ENCODE measurements at places on chromosomes 3 and 15.

GRCh38 chr3:60542995-60543394 lies 708.3 kb downstream of the FHIT start:
- DNase-seq = no peak

DNA sequence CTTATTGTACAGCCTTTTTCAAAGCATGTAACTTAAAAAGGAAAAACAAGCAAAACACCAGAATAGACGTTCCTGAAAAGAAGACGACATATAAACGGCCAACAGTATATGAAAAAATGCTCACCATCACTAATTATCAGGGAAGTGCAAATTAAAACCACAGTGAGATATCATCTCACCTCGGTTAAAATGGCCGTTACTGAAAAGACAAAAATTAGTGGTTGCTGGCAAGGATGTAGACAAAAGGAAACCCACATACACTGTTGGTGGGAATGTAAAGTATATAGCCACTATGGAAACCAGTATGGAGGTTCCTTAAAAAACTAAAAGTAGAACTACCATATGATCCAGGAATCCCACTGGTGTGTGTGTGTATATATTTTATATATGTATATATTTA lies 64.5 kb upstream of the MLF1 start:
- no peak for DNase-seq

- no peak for DNase-seq
These were observed 113.9 kb downstream of the TFDP2 start for GRCh38 chr3:142035308-142035922.

GRCh38 chr3:196323691-196324090 lies 5.7 kb upstream of the DYNLT2B start:
- DNase-seq = peak; percentile 42

GRCh38 chr15:59369597-59369996 lies 3.1 kb downstream of the MYO1E start:
- DNase-seq = no peak

DNA sequence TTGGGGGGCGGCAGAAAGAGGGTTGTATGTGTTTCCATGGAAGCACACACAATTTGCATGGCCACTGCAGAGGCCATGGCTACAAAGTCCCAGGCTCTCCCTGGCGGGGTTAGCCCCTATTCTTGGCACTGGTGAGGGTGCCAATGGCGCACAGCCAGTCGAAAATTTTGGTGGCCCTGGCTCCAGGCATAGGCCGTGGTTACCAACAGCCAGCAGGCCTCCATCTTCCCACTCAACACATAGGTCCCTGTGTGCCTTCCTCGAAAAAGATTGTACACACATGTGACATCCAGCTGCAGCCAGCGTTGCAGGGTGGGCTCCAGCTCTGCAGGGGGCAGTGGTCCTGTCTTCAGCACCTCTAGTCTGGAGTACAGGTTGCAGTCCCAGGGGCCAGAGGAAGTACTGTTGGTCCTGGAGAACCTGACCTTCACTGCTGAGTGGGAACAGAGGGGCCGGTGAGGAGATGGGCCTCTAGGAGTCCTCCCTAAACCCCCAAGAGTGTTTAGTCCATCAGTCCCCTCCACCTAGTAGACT lies 7.1 kb downstream of the P4HTM start:
- DNase-seq = no peak

- DNase-seq = no peak
These were observed 699.8 kb upstream of the GBE1 start for GRCh38 chr3:82461049-82461889.

DNA sequence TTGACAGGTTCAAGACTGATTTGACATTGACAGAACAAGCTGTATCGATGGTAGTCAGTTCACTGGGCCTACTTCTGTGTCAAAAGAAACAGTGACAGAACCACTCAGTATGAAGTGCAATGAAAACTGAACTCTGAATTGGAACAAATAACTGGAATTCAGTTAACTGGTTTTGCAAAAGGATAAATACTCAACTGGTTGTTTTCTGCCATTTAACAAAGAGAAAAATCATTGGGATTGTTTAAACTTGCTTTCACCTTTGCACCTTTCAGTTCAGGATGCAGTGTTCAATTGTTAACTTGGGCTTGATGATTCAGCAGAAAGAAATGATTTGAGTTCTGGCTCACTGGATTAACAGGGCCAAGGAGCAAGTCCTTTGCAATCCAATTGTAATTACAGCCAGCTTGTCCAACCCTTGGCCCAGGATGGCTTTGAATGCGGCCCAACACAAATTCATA lies 4.9 kb downstream of the BTD start:
- no peak for DNase-seq

GRCh38 chr15:91357486-91357885 lies 257.4 kb downstream of the SV2B start:
- DNase-seq = no peak

- no peak for DNase-seq
These were observed 3.5 kb downstream of the SIDT1 start for GRCh38 chr3:113535898-113536297.

GRCh38 chr3:139532976-139533375 lies 6.6 kb downstream of the RBP1 start:
- no peak for DNase-seq

DNA sequence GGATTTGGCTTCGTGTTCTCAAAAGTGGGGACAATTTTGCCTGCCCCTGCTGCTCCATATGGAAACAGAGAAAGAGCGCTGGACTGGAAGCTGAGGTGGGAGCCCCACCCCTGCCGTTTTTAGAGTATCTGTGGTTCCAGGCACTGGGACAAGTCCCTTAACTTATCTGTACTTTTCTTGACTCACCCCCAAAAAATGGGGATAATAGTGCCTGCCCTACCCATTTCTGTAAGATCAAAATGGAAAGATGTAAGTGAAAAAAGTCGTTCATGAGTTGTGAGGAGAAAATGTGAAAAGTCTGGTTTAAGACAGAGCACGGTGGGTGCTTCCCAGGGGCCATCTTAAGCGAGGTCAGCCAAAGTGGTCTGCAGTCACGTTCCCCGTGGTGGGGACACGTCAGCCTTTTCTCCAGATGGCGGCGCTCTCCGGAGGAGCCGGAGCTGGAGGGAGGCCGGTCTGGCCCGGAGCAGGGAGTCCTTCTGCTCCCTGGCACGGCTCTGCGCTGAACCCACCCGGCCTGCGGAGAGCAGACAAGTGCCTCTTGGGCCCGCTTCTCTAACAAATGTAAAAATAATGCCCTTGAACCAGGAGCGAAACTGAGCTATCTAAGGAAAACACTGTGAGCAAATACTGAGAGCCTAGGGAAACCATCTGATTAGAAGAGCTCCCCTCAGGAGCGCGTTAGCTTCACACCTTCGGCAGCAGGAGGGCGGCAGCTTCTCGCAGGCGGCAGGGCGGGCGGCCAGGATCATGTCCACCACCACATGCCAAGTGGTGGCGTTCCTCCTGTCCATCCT lies at the start of gene CLDN18:
Gene CLDN18 (plus strand): TSS at position 690 of the 797 bp plus-strand sequence. CDS start 61 bp downstream, at position 751.
- no peak for DNase-seq

GRCh38 chr15:66906668-66907614 lies 158.5 kb upstream of the SMAD3 start:
- no peak for DNase-seq

DNA sequence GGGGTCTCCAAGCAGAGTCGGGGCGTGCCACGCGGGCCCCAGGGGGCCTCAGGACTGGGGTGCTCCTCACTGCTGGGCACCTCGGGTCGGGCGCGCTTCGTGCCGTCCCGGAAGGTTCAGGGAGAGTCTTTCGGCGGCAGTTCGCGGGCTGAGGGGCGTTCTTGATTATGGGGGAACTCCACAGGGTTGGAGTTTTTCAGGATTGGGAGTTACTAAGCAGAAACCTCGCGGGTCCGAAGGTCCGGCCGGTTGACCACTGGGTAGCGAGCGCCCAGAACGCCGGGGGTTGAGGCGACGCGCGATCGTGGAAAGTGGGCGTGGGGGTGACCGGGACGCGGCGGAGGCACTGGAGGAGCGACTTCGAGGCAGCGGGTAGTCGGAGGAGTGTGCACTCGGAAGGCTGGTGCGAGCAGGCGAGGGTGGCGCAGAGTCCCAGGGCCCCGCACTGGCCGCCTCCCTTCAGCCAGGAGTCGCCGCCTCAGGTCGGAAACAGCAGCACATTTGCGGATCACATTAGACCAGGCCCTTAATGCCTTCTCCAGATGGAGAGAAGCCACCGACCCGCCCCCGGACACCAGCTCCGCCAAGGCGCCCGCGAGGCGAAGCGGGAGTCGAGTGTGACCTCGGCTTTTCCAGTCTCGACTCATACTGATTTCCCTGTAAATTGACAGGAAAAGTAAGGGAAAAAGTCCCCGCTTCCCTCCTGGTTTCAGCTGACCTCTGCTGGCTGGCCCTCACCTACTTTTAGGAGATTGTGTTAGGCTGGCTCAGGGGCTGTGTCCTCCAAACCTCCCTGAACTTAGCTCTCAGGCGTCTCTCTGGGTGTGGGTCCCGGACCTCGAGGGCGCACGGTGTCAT lies 685 bp downstream of the ADAMTSL3 start:
- peak; percentile 22 for DNase-seq

- DNase-seq = peak; percentile 36
These were observed 520 bp downstream of the SLC26A6 start for GRCh38 chr3:48634661-48635221.

- DNase-seq = peak; percentile 64
These were observed at the start of gene BHLHE40 for GRCh38 chr3:4979428-4980228. Gene BHLHE40, plus strand, starts transcription at chr3:4979437. Its CDS starts 282 bp downstream, at chr3:4979719.

GRCh38 chr3:43640681-43641080 lies 18.9 kb upstream of the ANO10 start:
- DNase-seq = no peak

- DNase-seq = no peak
These were observed 841.9 kb downstream of the OTOL1 start for GRCh38 chr3:162338514-162338913.

DNA sequence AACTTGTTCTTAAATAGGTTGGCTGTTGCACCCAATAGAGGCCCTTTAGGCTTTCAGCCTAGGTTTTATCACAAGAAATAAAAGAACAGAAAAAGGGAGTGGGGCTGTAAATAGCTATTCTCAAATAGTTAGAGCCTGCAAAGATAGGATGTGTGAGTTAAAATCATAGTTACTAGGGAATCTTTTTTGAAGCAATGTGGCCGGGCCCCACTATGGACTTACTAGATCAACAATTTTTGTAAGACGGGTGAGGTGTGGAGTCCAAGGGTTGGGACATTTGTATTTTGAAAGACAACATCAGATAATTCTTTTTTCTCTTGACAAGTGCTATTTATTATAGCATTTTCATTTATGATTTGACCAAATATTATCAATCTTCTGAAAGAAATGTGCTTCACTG lies 5.8 kb downstream of the NECTIN3 start:
- DNase-seq = no peak

DNA sequence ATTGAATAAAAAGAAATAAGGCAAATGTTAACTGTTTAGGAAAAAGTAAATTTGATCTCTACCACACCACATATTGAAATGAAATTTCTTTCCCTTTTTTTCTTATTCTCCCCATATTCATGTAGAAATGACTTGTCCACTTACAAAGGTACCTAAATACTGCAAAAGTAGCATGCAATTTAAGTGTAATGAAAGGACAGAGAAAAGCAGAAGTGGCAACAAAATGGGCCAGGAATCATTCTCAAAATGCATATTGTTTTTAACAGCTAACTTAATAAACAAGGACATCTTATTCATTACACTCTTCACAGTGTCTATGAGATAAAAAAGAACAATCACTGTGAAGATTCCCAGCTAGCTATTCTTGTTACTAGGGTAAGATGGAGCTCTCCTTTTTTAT lies 40.6 kb upstream of the FGF7 start:
- no peak for DNase-seq

GRCh38 chr15:59545573-59545972 lies 66.0 kb upstream of the GCNT3 start:
- DNase-seq = no peak

DNA sequence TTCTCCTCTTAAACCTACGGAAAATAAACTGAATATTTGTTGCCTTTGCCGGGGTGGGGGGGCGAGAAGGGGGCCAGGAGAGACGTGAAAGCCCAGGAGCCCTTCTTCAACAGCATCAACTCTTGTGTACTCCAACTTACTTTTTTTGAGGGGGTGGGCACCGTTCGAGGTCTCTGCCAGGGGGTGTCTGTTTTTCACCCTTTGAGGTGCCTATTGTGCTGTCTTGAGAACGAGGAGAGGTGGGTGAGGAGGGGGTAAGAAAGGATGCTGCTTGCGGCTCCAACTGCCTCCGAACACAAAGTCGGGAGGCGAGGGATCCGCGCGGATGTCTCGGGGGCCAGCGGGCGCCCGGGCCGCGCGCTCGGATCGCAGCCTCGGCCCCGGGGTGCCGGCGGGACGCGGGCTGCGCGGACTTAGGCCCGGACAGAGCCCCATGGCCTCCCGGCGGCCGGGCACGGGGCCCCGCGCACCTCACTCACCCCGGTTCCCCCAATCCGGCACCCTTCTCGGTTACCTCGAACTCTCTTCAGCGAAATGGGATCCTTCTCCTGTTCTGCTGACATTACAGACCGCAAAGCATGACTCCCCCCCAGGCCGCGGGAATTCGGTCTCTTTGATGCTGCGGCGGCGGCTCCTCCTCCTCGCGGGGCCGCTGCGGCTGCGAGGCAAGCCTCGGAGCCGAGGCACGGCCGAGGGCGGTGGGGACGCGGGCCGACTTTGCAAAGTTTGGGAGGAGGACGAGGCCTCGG lies 650 bp downstream of the PYGO1 start:
- DNase-seq = peak; percentile 33

- DNase-seq = no peak
These were observed 121.6 kb downstream of the FOXP1 start for GRCh38 chr3:71461749-71462483.

- no peak for DNase-seq
These were observed 29.9 kb downstream of the IGSF10 start for GRCh38 chr3:151430821-151431484.

DNA sequence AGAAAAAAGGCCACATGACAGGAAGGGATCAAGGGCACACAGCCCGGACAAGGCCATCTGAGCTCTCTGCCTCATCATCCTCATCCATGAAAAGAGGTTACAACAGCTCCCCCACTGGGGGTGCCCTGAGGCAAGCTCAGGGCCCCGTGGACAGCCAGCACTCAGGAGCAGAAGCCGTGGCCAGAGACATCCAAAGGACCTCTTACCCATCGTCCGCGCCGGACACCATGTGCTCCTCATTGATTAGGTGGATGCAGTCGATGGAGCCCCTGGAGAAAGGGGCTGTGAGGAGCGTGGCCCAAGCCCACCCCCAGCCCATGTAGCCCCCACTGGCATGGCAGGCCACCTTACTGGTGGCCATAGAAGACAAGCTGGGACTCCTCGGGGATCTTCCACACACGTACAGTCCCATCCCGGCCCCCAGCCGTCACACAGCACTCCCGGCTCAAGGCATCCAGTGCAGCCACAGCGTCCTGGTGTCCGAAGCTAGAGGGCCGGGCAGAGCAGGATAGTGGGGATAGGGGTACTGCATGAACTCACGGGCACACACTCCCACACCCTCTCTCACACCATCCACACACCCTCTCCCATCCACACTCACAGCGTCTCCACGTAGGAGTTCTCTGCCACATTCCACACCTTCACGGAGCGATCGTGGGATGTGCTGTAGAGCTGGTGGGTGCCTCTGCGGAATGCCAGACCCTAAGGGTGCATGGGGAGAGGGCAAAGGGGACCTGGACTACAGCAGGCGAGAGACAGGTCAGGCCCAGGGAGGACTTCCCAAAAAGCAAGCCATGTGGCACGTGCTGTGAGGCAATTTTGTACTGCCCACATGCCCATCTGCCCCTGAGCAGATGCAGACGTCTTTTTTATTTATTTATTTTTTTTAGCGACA lies 6.5 kb downstream of the RRP9 start:
- DNase-seq = no peak

Data from endothelial cell (in vitro differentiated cells).